Activated T-helper 2 cell treated with anti-CD3 and anti-CD28 coated beads, Interferon-gamma antibody, Interleukin-2, Interleukin-4, amounts not matched to agents 10 μg/mL and 5 μg/mL and 100 μg/mL, durations not matched to agents 14 hours and 24 hours and 36 hours (primary cell): ENCODE measurements at places on chromosomes 3 and 15. TPM values are rescaled to one million over a fixed set of nuclear protein-coding genes. Genes with fewer than 3 reads are reported as not detected.

SNRK gene
- 28.0 and 28.7 TPM in 2 replicates for total RNA-seq

RPS17 gene
- total RNA-seq = 2,500 and 2,516 TPM in 2 replicates

ASB14 gene
- total RNA-seq = not detected in 2 replicates

RYR3 gene
- 0.05 TPM in 1 of 2 replicates, not detected in the other for total RNA-seq

DNA sequence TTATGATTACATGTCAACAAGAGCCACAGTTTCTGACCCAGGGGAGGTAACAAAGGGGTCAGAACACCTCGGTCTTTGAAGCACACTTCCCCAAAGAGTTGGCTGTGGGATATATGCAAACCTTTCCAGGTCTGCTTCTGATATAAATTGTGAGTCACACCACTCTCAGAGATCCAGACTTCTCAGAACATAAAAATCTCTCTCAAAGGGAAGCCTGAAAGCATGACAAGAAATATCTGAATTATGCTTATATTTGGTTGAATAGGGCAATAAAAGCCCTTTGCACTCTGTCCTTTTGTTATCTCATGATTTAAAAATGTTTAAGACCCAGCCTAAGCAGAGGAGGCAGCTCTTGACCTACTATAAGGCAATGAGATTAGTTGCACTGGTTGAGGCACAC, 56.8 kb downstream of the MYH15 start:
- no peak for DNase-seq

GRCh38 chr15:25060996-25061620, 106.3 kb downstream of the SNRPN start:
- DNase-seq = no peak

GRCh38 chr3:194178669-194179068, 42.7 kb downstream of the HES1 start:
- DNase-seq = no peak

GRCh38 chr15:47796830-47797229, 79.5 kb downstream of the SEMA6D start:
- DNase-seq = no peak

DNA sequence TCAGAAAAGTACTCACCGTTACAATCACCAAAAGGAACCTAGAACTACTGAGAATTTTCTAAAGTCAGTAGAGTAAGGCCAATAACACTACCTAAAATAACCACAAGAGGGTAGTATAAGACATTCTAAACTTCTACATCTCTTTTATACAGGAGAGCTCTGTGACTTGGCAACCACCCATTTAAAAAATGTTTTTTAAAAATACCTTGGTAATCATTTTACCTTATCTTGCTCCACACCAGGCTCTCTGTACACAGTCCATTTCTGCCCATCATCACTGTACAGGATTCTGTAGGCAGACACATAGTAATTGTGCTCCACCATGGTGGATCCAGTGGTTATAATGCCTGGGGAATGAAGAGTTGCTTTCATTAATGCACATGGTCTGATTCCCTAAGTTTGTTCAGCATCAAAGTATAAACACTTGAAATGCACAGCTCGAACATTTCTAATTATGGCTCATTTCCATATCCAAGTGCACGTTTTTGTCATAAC, 54.5 kb downstream of the ST3GAL6 start:
- DNase-seq = no peak

GRCh38 chr3:14353502-14353901, 48.9 kb upstream of the SLC6A6 start:
- DNase-seq = no peak

- no peak for DNase-seq
These were observed 78.6 kb downstream of the FHIT start for GRCh38 chr3:61172684-61173083.

- DNase-seq = no peak
These were observed 75.2 kb upstream of the GRM7 start for GRCh38 chr3:6785726-6786125.

DNA sequence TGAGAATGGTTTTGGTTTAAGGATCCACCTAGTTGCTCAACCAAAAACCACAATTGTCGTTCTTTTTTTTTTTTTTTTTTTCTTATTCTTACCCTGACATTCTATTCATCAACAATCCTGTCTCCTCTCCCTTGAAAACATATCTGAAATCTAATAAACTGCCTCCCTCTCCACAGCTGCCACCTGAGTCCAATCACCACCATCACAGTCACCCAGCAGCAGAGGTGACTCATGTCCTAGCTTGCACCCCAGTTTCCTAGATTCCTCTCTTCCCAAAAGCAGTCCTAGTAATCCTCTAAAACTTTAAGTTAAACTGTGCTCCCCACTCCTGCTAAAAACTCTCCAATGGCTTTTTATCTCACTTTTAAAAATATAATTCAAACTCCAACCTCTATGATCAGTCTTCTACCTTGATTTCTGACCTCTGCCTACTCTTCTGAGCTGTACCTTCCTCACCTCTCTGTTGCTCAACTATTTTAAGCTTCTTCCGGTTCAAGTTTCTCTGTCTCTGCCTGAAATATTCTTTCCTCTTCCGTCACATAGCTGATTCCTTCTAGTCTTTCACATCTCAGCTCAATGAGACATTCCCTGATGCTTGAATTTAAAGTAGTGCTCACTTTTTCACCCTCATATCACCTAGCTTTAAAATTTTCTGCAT, 33.7 kb upstream of the RBMS3 start:
- DNase-seq = no peak

- DNase-seq = no peak
These were observed 264.4 kb upstream of the NR2E3 start for GRCh38 chr15:71545923-71546322.

DNA sequence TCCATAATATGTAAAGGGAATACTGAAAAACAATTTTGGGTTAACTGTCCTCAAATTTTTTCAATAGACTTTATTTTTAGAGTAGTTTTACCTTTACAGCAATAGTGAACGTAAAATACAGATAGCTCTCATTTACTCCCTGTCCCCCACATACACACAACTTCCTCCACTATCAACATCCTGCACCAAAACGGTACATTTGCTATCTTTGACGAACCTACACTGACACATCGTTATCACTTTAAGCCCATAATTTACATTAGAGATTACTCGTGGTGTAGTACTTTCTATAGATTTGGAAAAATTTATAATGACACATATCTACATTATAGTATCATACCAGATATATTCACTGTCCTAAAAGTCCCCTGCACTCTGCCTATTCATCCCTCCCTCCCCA, 16.9 kb upstream of the P2RY1 start:
- no peak for DNase-seq

DNA sequence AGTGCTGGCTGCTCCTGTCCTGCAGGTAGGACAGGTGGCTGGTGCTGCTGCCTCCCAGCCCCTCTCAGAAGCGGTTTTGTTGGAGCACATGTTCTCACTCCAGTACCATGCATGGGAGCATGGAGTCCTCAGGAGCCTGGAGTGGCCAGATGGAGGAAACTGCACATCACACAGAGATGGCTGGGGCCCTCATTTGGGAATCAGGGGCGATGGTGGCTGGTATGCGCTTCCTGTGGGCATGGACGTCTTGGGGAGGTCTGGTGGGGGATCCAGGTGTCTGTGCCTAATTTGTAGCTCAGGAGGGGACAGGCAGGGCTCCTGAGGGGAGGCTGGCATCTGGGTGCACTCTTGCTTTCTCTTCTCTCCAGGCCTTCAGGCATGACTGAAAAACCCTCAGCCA, 168.2 kb downstream of the KLF13 start:
- no peak for DNase-seq

DNA sequence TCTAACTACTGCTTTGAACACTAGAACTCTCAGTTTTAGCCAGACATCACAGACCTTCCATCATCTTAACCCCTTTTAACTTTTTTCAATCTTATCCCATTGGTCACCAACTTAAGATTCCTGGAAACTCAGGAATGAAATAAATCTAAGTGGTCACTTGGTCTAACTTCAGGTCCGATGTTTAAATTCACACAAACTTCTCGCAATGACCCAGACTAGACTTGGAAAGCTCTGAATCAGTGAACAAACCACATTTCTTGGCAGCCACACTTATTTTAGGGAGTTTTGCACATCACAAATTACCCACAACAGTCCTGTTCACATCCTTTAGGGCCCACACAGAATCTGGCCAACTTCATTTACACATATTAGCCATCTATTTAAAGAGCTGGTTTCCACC, 118.9 kb downstream of the MAGI1 start:
- DNase-seq = no peak

- no peak for DNase-seq
These were observed 149.2 kb upstream of the CTNNB1 start for GRCh38 chr3:41050144-41050543.

DNA sequence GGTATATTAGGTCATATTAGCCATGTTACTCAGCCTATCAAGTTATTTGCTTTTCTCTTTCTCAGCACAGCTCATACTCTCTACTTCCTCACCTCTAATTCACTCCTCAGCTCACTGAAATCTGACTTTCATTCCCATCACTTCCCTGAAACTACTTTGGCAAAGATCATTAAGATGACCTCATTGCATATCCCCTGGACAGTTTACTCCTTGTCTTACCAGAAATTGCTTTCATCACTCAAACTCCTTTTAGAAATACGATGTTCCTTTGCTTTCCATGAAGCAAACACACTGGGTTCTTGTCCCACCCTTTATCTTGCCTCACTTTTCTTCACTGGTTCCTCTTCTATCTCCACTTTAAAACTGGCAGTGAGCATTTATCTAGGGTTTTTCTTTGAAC, 354.4 kb downstream of the TUSC7 start:
- no peak for DNase-seq

- peak; percentile 24 for DNase-seq
These were observed 138.4 kb downstream of the PLCL2 start for GRCh38 chr3:17023006-17023664.

GRCh38 chr3:178618197-178618596, 82.0 kb downstream of the KCNMB2 start:
- no peak for DNase-seq

DNA sequence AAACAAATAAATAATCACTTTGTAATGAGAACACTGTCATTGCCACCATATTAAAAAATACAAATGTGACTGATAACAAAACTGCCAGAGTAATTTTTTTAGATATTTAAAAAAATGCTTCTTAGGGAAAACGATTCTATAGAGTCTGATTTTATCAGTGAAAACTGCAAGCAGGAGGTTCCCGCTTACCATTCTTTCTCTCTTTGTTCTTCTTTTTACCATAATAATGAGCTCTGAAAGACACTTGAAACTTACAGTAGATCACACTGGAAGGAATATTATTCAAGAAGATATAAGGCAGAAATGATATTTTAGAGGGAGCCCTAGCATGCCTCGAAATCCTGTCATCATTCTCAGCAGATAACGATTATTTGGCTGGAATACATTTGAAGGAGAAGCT, 701.3 kb downstream of the ROBO1 start:
- no peak for DNase-seq
